ENCODE measurements at places on chromosomes 7 and 10. TPM values are rescaled to one million over a fixed set of nuclear protein-coding genes. Genes with fewer than 3 reads are reported as not detected.

The GPR26 gene
- total RNA-seq = not detected

The BMPER gene
- not detected for total RNA-seq

The ERVW-1 gene
- total RNA-seq = not detected

The GDF10 gene
- not detected for total RNA-seq

The PAPSS2 gene
- 1.4 TPM for total RNA-seq

The PANK1 gene
- total RNA-seq = 4.7 TPM

The TRPV5 gene
- total RNA-seq = not detected

The RPEL1 gene
- not detected for total RNA-seq

The PPP1R3C gene
- total RNA-seq = 0.30 TPM

The SRRM3 gene
- 0.70 TPM for total RNA-seq

The IRF5 gene
- 10.1 TPM for total RNA-seq

The PRF1 gene
- not detected for total RNA-seq

The CYP2C19 gene
- not detected for total RNA-seq
